GDM1 (cell line): ENCODE measurements at places on chromosomes 7 and 10.

- DNase-seq = no peak
These were observed 265.0 kb upstream of the TCERG1L start for GRCh38 chr10:131576341-131577177.

GRCh38 chr10:123459371-123460091, 206.6 kb upstream of the GPR26 start:
- no peak for DNase-seq

GRCh38 chr7:80359476-80359875, 152.4 kb downstream of the GNAT3 start:
- no peak for DNase-seq

DNA sequence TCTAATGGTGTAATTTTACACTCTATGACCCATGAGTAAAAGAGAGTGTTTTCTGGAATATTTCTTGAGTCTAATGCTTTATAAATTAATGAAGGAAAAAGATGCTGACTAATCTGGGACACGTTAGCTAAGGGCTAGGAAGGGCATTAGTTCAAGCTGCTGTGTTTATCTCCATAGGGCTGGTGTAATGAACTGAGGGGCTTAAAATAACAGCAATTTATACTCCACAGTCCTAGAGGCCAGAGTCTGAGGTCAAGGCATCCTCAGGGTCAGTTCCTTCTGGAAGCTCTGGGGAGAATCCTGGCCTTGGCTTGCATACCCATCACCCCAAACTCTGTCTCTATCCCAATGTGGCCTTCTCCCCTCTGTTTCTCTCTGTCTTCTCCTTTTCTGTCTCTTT, 105.2 kb upstream of the PFKP start:
- DNase-seq = no peak

DNA sequence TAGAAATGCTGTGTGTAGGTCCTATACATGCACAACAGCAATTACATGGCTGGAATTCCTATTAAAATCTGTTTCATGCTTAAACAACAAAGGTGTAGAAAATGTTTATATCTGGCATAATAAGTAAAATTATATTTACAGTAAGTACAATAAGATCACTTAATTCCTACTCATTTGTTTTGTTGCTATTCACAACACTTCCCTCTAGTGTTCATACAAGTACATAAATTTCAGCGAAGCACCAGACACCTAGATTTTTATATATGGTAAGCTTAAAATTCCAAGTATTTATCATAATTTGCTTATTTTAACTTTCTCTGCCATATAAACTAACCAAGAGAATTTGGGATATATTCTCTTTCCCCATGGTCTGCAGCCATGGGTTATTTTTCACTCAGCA, 51.8 kb upstream of the ANK3 start:
- no peak for DNase-seq

DNA sequence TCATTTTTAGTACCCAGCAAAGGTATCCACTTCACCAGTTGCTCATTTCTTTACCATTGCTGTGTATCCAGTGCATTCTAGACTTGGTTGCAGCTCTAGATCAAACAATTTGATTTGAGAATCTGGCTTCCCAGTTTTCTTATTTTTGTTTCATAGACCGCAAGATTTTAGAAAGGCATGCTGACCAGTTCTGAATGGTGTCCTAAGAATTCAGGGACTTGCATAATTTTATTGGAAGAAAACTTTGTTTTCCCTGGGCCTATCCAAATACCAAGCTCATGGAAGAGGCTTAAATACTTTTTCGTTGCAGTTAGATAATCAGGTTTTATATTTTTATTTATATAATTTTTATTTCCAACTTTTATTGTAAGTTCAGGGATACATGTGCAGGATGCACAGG, 58.3 kb downstream of the BICC1 start:
- DNase-seq = no peak
